ENCODE measurements at places on chromosomes 5 and 9. TPM values are rescaled to one million over a fixed set of nuclear protein-coding genes. Genes with fewer than 3 reads are reported as not detected.

Gene CYLC2
- total RNA-seq: not detected

Gene TSSK1B
- total RNA-seq: not detected

Gene PHF19
- 2.4 TPM for total RNA-seq

Gene PAPPA
- total RNA-seq: 0.13 TPM

Gene CHSY3
- 0.83 TPM for total RNA-seq

Gene IGFBPL1
- total RNA-seq: not detected

Gene THBS4
- 0.23 TPM for total RNA-seq

Gene ZBTB6
- total RNA-seq: 2.0 TPM

Gene INSL4
- total RNA-seq: not detected

Measured in left lobe of liver (tissue), 2 donors.